Left lung (tissue), 14 donors: ENCODE measurements at places on chromosomes 4 and X. TPM values are rescaled to one million over a fixed set of nuclear protein-coding genes. Genes with fewer than 3 reads are reported as not detected.
A peak's percentile ranks its signal among the peaks of the same experiment; 100 is the strongest.

GRCh38 chr4:915041-915474 is 17.1 kb downstream of the GAK start:
- peak; percentile 19 for DNase-seq

DNA sequence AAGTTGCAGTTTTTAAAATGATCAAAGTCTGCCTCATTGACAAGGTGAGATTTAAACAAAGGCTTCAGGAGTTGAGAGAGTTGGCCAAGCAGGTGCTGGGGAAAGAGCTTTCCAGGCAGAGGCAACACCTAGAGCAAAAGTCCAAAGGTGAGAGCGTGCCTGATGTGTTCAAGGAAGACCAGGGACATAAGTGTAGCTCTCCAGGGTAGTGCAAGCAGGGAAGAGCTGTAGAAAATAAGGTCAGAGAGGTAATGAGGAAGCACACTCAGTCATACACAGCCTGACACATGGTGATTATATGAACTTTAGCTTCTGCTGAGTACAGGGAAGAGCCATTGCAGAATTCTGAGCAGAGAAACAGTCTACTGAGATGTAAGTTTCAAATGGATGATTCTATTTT is 265.0 kb upstream of the NWD2 start:
- no peak for DNase-seq

- no peak for DNase-seq
These were observed 370.1 kb downstream of the PPP3CA start for GRCh38 chr4:100977274-100977673.

- peak; percentile 86 for DNase-seq
These were observed at the start of gene GUCY1B1 for GRCh38 chr4:155758481-155759371. Gene GUCY1B1 (plus strand): TSS chr4:155759021. CDS start chr4:155759141, 120 bp downstream.

DNA sequence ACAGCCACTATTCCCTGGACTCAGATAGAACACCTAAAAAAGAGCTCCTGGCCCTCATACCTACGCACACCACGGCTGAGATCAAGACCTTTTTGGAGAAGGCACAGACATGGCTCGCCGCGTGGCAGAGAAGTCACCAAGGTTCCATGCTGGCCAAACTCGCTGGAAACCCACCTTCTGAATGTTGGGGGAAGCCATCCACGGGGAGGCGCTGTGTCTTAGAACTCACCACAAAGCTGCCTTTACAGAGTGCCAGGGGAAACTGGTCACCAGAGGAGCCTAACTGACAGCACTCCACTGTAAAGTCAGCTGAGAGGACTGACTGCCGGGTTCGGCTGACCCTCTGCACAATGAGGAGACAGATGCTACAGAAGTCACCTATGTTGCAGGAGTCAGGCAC is 97.9 kb downstream of the NEUROG2 start:
- no peak for DNase-seq

- no peak for DNase-seq
These were observed 84.4 kb upstream of the FAT1 start for GRCh38 chr4:186807808-186808629.

DNA sequence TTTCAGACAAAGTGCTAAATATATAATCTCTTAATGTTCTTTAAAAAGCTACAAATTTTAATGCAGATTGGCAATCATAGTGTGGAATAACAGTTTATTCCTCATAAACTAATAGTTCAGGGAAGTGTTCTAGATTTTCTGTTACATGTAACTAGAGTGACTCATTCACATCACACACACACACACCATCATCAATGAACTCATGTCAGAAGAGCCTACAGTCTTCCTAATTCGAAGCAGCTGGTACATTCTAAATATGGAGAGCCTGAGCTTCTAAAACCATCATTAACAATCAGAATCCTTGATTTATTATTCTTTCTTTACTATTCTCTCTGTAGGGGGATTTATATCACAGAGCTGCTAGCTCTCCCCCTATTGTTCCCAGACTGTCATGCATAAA is 49.6 kb downstream of the DKK2 start:
- DNase-seq, result no peak

DNA sequence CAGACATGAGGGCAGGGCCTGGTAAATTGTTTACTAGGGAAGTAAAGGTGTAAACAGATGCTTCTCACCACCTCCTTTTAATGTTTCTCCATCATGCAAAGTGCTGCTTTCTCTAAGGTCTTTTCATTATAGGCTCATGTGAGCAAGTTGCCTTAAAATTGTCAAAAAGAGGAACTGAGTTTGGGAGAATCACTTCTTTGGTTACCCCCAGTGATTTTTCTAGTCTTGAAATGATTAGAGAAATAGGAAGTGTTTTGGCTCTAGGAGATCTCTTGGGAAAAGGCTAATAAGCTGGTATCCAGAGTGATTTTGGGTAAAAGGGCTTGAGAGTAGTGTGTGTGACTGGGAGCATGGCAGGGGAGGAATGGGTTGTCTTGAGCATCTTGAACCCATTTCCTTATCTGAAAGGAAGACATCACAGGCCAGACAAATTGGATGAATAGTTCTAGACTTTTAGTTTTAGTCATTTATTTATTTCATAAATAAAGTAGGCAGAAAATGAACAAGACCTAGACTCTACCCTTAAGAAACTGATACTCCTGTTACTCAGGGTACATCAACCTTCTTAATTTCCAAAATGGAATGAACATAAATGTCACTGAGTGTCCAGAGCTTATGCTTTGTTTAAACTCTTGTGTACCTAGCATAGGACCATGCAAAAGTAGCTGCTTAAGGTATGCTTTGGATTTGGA is 14.2 kb downstream of the GRPR start:
- DNase-seq, result no peak

GRCh38 chr4:40455340-40455902 is 120.3 kb downstream of the CHRNA9 start:
- no peak for DNase-seq

- DNase-seq, result no peak
These were observed 35.7 kb downstream of the MAGEB17 start for GRCh38 chrX:16202943-16203342.

GRCh38 chrX:32530802-32531403 is 680.4 kb downstream of the DMD start:
- peak; percentile 33 for DNase-seq

- no peak for DNase-seq
These were observed 269.7 kb downstream of the HS3ST1 start for GRCh38 chr4:11158971-11159370.

GRCh38 chrX:108221301-108221864 is 129.8 kb downstream of the ATG4A start:
- DNase-seq, result no peak

GRCh38 chr4:144873226-144873990 is 224.6 kb downstream of the ANAPC10 start:
- no peak for DNase-seq

DNA sequence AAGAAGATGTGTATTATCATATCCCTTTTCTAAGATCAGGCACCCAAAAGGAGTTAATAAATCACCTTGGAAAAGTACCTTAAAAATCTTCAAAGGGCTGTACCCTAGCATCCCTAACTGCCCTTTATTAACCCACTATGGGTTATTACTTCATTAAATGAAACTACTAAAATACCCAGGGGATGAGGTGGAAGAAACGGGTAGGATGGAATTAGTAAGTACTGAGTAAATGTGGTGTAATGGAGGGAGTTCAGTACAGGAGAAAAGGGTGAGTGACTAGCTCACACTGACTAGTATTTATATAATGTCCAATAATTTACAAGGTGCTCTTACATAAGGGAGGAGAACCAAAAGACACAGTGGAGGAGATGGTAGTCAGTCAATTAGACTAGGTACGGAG is 51.0 kb upstream of the RASGEF1B start:
- DNase-seq, result no peak

GNRHR gene
- polyA plus RNA-seq, result 1.3 TPM

GAGE13 gene
- polyA plus RNA-seq, result not detected

DCAF12L1 gene
- 0.47 TPM for polyA plus RNA-seq

AMTN gene
- 0.52 TPM for polyA plus RNA-seq

GYPB gene
- 8.5 TPM for polyA plus RNA-seq

SYTL4 gene
- polyA plus RNA-seq, result 11.6 TPM

EMCN gene
- polyA plus RNA-seq, result 34.8 TPM

CPLX1 gene
- 1.4 TPM for polyA plus RNA-seq

DGKK gene
- polyA plus RNA-seq, result 0.06 TPM
